ENCODE measurements at places on chromosomes 6 and 20.

DNA sequence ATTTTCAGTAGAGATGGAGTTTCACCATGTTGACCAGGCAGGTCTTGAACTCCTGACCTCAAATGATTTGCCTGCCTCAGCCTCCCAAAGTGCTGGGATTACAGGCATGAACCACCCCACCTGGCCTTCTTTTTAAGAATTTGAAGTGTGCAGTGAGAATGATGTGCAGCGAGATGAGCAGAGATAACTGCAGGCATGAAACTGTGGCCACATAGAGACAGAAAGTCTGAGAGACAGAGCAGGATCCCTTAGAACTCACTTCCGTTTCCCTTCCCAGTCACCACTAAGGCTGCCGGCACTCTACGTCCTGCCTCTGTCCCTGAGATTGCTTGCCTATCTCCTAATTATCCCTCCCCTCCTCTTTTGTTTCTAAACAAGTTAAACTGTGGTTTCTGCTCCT, 27.2 kb downstream of the IL22RA2 start:
- no peak for DNase-seq

- DNase-seq = no peak
Observed at GRCh38 chr6:143205991-143206390, 145.3 kb downstream of the AIG1 start.

GRCh38 chr6:30744054-30744805, at the start of gene IER3:
IER3 (minus strand) TSS chr6:30744547; CDS start chr6:30744518, 29 bp downstream.
- peak; percentile 94 for DNase-seq

- no peak for DNase-seq
Observed at GRCh38 chr6:90356012-90356421, 59.4 kb upstream of the BACH2 start.

Data from natural killer cell treated with Interleukin-12 subunit alpha and Interleukin-12 subunit beta and Interleukin-15 and Interleukin-18, amount 100 ng/mL, for 72 hours (primary cell).